ENCODE measurements at places on chromosomes 7 and 10. TPM values are rescaled to one million over a fixed set of nuclear protein-coding genes. Genes with fewer than 3 reads are reported as not detected.
A peak's percentile ranks its signal among the peaks of the same experiment; 100 is the strongest.

GRCh38 chr7:44175730-44176129, 13.5 kb downstream of the GCK start:
- H3K4me3 ChIP-seq, result no peak overlapping the region
- no peak overlapping the region for H3K27ac ChIP-seq
- no peaks in the 10 kb centered on the region for H3K4me1 ChIP-seq
- peaks cover 1% of the 10 kb centered on the region for H3K27me3 ChIP-seq

DNA sequence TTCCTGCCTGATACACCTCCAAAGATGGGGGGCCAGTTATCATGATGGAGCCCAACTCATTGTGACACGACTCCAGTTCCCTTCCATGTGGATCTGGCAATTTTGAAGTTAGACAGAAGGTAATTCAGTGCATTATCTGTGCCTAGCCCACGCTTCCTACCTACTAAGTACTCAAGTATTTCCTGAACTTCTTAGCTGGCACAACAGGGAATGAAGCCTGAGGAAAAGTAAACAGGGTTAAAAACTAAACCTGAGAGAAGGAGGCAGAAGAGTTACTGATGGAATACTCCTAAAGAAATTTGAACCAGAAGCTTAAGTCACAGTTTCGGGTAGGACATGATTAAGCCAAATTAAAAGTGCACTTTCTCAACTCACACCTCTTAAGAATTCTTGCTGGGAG, 1.1 kb upstream of the SEC31B start:
- H3K36me3 ChIP-seq, result peaks cover 37% of the 10 kb centered on the region
- H3K4me1 ChIP-seq, result peaks cover 13% of the 10 kb centered on the region
- no peak for DNase-seq
- H3K27me3 ChIP-seq, result no peaks in the 10 kb centered on the region

DNA sequence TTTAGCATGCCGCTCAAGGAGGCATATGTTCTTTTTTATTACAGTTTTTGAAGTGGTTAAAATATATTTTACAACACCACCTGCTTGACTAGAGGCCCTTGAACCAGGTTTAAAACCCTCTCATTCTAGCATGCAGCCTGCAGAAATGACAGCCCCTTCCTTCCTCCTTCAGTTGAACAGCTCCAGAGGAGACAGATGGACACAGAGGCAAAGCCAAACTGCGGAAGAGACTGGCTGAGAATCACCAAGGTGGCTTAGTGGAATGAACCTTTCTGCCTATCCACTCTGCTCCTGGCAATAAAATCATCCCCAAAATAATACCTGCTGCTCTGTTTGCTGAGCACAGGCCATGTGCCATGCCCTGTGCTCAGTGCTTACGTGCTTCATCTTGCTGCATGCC, 23.9 kb upstream of the PLPP4 start:
- no peaks in the 10 kb centered on the region for H3K36me3 ChIP-seq
- peaks cover 22% of the 10 kb centered on the region for H3K27me3 ChIP-seq
- H3K4me1 ChIP-seq, result peaks cover 4% of the 10 kb centered on the region
- no peak overlapping the region for H3K4me3 ChIP-seq
- no peak overlapping the region for H3K27ac ChIP-seq
- no peak for DNase-seq

- H3K27me3 ChIP-seq, result no peaks in the 10 kb centered on the region
- H3K4me3 ChIP-seq, result no peak overlapping the region
- H3K4me1 ChIP-seq, result no peaks in the 10 kb centered on the region
- no peak overlapping the region for H3K27ac ChIP-seq
Measured at GRCh38 chr7:5607951-5608656, 173.4 kb downstream of the RNF216 start.

GRCh38 chr10:128384831-128385230, 258.6 kb upstream of the MKI67 start:
- no peak for DNase-seq
- no peaks in the 10 kb centered on the region for H3K36me3 ChIP-seq
- no peak overlapping the region for H3K4me3 ChIP-seq
- H3K27me3 ChIP-seq, result peaks cover 3% of the 10 kb centered on the region
- no peaks in the 10 kb centered on the region for H3K4me1 ChIP-seq

GRCh38 chr10:54866666-54867065, 65.6 kb upstream of the PCDH15 start:
- no peaks in the 10 kb centered on the region for H3K4me1 ChIP-seq
- H3K4me3 ChIP-seq, result no peak overlapping the region
- H3K27ac ChIP-seq, result no peak overlapping the region
- DNase-seq, result no peak
- H3K36me3 ChIP-seq, result no peaks in the 10 kb centered on the region
- H3K27me3 ChIP-seq, result no peaks in the 10 kb centered on the region

- no peak overlapping the region for H3K4me3 ChIP-seq
- H3K4me1 ChIP-seq, result no peaks in the 10 kb centered on the region
- peaks cover 2% of the 10 kb centered on the region for H3K27me3 ChIP-seq
- no peak for DNase-seq
- H3K27ac ChIP-seq, result no peak overlapping the region
Measured at GRCh38 chr10:77578583-77579227, 58.9 kb downstream of the KCNMA1 start.

- H3K36me3 ChIP-seq, result no peaks in the 10 kb centered on the region
- no peak for DNase-seq
- no peaks in the 10 kb centered on the region for H3K27me3 ChIP-seq
Measured at GRCh38 chr10:29063806-29064644, 224.8 kb upstream of the LYZL1 start.

DNA sequence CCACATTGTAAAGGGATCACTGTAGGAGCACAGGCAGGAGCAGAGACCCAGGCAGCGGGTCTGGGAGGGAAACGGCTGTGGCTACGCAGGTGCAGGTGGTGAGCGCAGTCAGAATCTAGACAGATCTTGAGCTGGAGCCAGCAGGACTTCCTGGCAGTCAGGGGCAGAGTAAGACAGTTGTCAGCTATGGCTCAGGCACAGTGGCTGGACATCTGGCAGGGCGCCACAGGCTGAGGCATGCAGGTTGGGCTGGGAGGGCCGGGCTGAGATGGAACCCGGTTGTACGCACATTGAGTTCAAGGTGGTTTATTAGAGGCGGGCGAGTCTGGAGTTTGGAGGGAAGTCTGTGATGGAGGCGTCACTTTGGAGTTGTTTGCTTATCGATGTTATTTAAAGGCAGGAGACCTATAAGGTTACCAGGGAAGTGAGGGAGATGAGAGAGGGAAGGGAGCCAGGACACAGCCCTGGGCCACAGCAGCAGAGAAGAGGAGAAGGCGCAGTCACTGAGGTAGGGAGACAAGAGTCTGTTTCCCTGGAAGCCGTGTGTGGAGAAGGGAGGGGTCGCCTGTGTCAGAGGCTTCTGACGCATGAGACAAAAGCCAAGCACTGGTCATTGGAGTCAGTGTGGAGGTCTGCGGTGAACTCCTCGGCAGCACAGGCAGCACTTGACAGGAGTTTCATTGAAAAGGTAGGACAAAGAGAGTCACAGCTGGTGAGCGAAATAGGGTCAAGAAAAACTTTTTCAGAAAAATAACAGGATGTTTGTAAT, 73.8 kb downstream of the LANCL2 start:
- H3K4me3 ChIP-seq, result no peak overlapping the region
- DNase-seq, result no peak
- H3K27ac ChIP-seq, result peak overlapping the region; percentile 21
- peaks cover 35% of the 10 kb centered on the region for H3K4me1 ChIP-seq

DNA sequence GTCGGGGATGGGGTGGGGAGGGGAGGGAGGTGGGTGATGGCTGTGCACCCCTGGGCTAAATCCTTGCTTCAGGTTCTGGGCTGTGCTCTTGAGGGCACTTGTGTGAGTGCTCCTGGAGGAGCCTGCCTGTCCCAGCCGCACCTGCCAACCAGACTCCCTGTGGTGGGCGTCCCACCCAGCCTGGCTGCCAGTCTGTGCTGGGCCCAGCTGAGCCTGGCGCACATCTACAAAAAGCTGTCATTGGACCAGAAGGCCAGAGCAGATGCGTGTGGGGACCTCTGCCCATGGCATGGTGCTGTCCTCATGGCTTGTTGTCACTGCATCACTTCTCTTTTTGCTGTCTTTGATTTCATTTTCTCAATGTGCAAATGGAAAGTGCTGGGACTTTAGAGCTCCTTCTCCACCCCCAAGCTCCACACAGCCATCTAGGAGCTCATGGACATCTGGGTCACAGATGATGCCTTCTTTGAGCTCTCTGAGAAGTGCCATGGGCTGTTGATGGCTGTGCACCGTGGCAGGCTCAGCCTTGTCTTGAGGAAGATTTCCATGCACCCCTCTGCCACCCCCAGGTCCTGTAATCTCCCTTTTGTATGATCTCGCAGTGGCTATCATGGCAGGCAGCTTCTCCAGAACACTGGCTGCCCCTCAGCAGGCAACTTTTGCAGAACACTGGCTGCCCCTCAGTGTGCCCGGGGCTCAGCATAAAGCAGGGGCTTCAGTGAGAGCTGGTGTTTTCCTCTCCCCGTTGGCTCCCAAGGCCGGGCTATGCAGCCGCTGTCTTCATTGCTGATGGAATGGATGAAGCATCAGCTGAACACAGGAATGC, 83.9 kb downstream of the ADCY1 start:
- H3K4me1 ChIP-seq, result no peaks in the 10 kb centered on the region
- no peak overlapping the region for H3K4me3 ChIP-seq
- no peak overlapping the region for H3K27ac ChIP-seq
- no peaks in the 10 kb centered on the region for H3K36me3 ChIP-seq

DNA sequence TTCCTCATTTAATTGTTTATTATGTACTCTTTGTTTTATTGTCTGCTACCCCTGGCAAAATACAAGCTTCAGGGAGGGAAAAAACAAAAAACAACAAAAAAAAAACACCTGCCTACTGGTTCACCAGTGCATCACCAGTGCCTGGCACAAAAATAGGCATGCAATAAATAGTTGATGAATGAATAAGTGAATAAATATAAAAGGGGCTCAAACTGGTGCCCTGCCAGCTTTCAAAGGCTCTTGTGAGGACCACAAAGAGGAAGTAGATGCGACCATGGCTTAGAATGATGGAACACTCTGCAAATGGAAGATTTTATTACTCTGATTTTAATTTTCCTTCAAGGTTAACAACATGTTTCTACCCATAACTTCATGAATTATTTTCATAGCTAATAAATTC, 213.0 kb upstream of the INHBA start:
- H3K4me3 ChIP-seq, result no peak overlapping the region
- DNase-seq, result no peak
- H3K36me3 ChIP-seq, result no peaks in the 10 kb centered on the region
- H3K27ac ChIP-seq, result no peak overlapping the region
- peaks cover 7% of the 10 kb centered on the region for H3K27me3 ChIP-seq

GRCh38 chr10:78774614-78774998, 294.2 kb upstream of the ZMIZ1 start:
- H3K4me1 ChIP-seq, result no peaks in the 10 kb centered on the region
- H3K27me3 ChIP-seq, result no peaks in the 10 kb centered on the region
- no peak overlapping the region for H3K27ac ChIP-seq
- no peak overlapping the region for H3K4me3 ChIP-seq

DNA sequence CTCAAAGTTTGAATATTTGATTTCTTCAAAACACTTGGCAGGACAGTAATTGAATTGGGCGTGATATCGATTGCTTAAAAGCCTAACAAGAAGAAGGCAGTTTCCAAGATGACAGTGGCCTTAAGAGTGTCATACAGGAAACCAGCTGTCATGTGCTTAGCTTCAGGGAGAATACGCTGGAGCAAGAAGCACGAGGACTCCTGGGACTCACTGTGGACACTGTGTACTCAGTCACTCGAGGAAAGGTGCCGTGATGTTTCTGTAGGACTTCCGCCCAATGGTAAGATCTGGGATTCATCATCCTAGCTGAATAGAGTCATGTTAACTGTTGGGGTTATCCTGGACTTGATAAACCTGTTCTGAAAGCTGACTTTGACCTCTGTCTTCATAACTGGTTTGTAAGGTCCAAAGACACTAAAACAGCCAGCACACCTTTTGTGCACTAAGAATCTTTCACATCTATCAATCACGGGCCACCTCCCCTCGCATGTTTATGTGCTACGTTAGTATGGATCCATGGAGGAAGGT, 113.5 kb downstream of the CELF2 start:
- H3K4me1 ChIP-seq, result peaks cover 13% of the 10 kb centered on the region
- no peak overlapping the region for H3K27ac ChIP-seq
- DNase-seq, result no peak

DNA sequence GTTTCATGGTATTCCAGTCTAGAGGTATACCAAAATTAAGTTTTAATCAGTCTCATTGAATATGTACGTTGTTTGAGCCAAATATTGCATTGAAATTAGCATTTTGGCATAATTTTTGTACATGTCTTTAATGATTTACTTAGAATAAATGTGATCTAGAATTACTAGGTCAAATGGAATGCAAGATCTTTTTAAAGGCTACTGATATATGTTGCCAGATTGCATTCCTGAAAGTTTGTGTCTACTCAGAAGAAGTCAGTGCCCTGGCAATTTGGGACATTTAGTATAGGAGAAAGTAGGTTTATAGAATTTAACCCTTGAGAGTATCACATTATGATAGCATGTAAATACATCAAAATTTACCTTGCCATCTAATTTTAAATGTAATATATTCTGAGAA, 32.4 kb downstream of the KMT2E start:
- no peak for DNase-seq
- no peaks in the 10 kb centered on the region for H3K27me3 ChIP-seq
- H3K4me3 ChIP-seq, result no peak overlapping the region
- H3K27ac ChIP-seq, result no peak overlapping the region
- peaks cover 45% of the 10 kb centered on the region for H3K4me1 ChIP-seq

- H3K27ac ChIP-seq, result no peak overlapping the region
- H3K4me1 ChIP-seq, result peaks cover 16% of the 10 kb centered on the region
- no peaks in the 10 kb centered on the region for H3K36me3 ChIP-seq
Measured at GRCh38 chr10:30488316-30488715, 54.3 kb downstream of the MAP3K8 start.

- H3K27ac ChIP-seq, result no peak overlapping the region
- DNase-seq, result peak; percentile 3
- peaks cover 8% of the 10 kb centered on the region for H3K4me1 ChIP-seq
- H3K27me3 ChIP-seq, result no peaks in the 10 kb centered on the region
Measured at GRCh38 chr10:132679217-132679595, 106.7 kb downstream of the NKX6-2 start.

- DNase-seq, result peak; percentile 67
- no peaks in the 10 kb centered on the region for H3K4me1 ChIP-seq
- H3K4me3 ChIP-seq, result no peak overlapping the region
Measured at GRCh38 chr10:43255634-43256431, 11.0 kb downstream of the RASGEF1A start.

The ADAM22 gene
- total RNA-seq, result 1.8 TPM

The AOAH gene
- 9.2 TPM for total RNA-seq

The TDRD1 gene
- total RNA-seq, result 0.21 TPM

The INHBA gene
- total RNA-seq, result not detected

The GJD4 gene
- total RNA-seq, result not detected

The IL6 gene
- 4.5 TPM for total RNA-seq

The PRKG1 gene
- not detected for total RNA-seq

The JCAD gene
- not detected for total RNA-seq

The OR2A5 gene
- total RNA-seq, result not detected

The SCART1 gene
- total RNA-seq, result 1.4 TPM

The MMP21 gene
- total RNA-seq, result not detected

Data from activated CD4-positive, alpha-beta T cell treated with anti-CD3 and anti-CD28 coated beads for 36 hours (primary cell).